SK-N-SH (cell line): ENCODE measurements at places on chromosomes 2 and 18.

DNA sequence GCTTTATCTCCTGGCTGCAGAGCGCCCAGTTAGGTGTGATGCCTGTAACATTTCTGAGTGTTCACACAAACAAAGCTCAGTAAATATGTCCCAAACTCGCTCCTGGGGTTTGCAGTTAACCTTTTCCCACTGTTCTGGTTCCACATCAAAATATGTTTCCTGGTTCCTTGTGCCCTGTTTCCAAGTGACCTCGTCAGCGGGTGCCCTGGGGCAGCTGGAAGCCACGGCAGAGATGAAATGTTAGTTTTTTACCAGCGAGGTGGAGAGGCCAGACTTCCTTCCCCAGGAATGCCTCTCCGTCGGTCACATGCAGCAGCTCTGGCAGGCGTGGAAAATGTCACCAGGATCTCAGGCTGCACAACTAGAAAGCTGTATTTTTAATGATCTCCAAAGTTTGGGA lies 18.2 kb downstream of the NFATC1 start:
- no peak for DNase-seq

DNA sequence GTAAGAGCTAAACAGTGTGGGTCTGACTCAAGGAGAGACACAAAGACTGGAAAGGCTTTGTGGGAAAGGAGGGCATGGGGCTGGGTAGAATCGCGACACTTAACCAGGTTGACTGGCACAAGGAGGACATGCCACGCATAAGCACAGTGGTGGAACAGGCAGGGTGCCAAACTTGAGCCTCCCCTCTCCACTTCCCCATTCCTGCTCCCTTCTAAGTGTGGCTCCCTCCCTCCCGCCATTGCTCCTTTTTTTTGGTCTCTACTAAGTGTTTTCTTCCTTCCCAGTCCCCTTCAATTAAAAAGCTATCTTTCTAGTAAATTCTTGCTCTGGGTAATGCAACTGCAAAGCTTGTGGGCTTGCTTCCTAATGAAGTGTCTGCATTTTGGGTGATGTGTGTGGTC lies 40.3 kb upstream of the ZFP36L2 start:
- DNase-seq, result no peak

- no peak for DNase-seq
Measured at GRCh38 chr2:103324671-103325070, 562.8 kb downstream of the TMEM182 start.

DNA sequence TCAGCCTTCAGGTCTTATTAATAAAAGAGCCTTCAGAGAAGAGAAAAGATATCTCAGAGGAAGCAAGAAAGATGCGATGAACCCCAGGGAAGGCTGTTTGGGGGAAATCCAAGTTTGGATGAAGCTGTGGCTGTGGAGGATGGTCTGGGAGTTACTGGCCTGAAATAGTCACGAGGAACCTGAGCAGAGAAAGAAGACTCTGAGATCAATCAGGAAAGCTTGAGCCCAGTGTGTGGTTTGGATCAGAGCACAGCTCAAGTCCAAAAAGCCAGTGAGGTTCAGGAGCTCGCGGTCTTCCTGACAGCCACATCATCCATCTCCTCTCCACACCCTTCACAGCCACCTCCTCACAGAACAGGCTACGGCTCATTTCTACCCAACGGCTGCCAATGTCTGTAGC lies 87.4 kb upstream of the SERPINE2 start:
- no peak for DNase-seq

GRCh38 chr18:36187826-36188721 lies 777 bp downstream of the MOCOS start:
- DNase-seq, result no peak
